ENCODE measurements at places on chromosomes 16 and 17.

GRCh38 chr16:81442916-81443687 is 1.5 kb upstream of the CMIP start:
- DNase-seq: no peak

DNA sequence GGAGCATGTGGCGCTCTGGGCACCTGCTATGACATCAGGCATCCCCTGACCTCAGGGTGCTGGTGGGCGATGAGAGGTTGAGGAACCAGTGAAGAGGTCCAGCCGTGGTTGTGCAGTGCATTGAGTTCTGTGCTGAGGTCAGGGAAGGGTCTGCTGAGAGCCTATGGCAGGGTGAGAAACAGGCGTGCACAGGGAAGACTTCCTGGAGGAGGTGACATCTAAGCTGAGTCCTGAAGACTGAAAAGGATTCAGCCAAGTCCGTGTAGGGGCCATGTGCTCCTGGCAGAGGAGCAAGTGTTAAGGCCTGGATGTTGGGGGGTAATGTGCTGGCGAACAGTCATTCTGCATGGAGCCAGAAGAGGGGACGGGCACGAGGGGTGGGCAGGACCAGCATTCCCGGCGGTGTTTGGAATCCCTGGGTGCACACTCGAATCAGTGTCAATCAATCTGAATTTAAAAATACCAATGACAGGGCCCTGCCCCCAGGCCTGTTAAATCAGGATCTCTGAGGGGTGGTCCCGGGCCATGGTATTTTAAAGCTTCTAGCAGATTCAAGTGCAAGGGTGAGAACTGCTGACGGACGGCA is 65.8 kb upstream of the CIBAR2 start:
- no peak for DNase-seq

DNA sequence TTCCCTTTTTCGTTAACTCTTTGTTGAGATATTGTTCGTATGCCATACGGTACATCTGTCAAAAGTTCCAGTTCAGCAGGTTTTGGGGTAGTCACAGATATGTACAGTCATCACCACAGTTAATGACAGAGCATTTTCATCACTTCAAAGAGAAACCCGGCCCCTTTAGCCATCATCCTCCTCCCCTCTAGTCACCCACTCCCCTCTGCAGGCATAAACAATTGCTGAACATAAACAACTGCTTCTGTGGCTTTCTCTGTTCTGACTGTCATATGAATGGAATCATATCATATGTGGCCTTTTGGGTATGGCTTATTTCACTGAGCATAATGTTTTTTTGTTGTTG is 59.3 kb downstream of the RNF213 start:
- DNase-seq: no peak

DNA sequence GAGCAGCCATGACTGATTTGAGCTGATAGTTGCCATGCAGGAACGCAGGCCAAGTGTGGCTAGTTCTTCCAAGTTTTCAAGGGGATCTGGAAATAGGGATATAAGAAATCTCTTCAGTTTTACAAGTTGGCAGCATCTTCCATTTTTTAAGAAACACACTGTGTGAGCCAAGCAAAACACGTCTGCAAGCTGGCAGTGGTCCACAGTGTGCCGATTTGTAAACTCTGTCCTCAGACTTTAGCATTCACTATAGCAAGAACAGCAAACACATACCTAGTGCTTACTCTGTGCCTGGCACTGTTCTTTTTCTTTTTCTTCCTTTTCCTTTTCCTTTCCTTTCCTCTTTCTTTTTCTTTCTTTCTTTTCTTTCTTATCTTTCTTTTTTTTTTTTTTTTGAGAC is 2.9 kb downstream of the ORAI3 start:
- DNase-seq: no peak

GRCh38 chr16:11658896-11659708 is 9.2 kb upstream of the SNN start:
- DNase-seq: no peak

GRCh38 chr17:48100591-48101011 is 677 bp downstream of the CBX1 start:
- peak; percentile 20 for DNase-seq

GRCh38 chr17:67481808-67482207 is 104.7 kb downstream of the PITPNC1 start:
- no peak for DNase-seq

DNA sequence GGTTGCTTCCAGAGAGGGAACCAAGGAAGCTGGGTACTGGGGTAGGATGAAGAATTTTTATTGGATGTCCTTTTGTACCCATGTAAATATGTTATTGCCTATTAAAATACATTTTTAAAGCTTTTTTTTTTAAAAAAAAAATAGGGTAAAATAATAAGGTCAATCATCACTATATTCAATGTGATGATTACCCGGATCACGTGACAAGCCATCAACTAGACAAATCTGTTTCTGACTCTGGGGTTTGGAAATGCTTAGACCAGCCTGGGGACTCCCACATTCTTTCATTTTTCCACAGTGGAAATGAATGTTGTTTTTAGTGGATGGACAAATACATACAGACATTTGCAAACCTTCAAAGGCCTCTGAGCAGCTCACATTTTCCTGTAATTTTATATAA is 79.9 kb upstream of the KIFC3 start:
- no peak for DNase-seq

GRCh38 chr16:14608604-14609003 is 21.5 kb downstream of the PARN start:
- DNase-seq: no peak

- no peak for DNase-seq
These were observed 1.7 kb downstream of the CLEC19A start for GRCh38 chr16:19287241-19287640.

DNA sequence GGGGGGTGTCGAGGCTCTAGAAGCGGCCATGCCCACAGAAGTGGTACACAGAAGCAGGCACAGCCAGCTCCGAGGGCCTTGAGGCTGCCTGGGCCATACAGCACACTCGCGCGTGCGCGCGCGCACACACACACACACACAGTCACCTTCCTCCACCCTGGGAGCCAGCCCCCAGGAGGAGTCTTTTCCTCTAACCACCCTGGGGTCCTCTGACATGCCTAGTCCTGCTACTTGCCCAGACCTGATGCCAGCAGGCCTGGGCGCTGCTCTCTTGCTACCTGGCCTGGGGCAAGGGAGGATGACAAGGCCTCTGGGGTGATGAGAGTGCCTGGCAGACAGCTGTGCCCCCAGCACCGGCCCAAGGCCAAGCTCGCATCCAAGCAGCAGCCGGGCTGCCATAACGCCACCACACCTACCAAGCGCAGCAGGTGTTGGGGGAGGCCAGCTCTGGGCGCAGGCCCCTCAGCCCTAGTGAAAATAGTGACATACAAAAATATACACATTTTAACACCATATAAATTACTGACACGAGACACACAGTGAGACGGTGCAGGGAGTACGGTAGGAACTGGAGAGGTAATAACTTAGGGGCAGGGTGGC is 41.1 kb downstream of the TSC2 start:
- no peak for DNase-seq

DNA sequence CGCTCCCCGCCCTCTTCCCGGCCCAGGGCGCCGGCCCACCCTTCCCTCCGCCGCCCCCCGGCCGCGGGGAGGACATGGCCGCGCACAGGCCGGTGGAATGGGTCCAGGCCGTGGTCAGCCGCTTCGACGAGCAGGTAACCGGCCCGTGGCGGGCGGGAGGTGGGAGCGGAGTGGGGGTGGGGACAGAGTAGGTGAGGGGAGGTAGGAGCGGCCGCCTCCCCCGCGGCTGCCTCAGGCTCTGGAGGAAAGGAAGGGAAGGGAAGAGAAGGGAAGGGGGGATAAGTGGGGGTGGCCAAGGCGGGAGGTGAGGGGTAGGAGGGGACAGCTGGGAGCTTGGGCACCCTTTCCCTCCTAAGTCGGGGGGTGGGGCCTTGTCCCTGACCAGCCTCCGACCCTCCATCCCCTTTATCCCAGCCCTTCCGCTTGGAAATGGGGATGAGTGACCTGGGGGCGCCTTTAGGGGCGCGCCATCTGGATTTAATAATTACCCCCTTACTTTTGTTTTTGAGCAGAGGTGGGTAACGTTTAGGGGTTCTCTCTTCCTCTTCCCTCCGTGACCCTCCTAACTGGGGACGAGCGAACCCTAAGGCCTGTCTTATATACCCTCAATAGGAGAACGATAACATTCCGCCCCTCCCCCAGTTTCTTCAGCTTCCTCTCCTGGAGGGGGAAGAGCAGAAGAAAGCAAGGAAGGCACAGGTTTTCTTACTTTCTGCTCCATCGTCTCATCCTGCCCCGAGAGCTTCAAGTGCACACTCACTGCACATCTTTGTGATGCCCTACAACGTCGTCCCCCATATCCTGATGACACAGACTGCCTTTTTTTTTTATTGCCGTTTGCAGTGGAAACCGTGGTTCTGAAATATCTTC is 694 bp downstream of the NF1 start:
- DNase-seq: peak; percentile 4

DNA sequence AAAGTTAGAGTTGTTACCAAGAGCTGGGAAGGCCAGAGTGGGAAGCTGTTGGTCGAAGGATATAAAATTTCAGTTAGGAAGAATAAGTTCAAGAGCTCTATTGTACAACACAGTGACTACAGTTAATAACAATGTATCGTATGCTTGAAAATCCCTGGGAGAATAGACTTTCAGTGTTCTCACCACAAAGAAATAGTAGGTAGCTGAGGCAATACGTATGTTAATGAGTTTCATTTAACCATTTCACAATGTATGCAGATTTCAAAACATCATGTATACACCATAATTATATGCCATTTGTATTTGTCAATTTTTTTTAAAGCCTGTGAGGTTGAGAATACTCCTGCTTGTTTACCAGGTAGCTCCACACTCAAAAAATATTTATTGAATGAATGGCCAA is 41.5 kb upstream of the MYOCD start:
- DNase-seq: no peak

DNA sequence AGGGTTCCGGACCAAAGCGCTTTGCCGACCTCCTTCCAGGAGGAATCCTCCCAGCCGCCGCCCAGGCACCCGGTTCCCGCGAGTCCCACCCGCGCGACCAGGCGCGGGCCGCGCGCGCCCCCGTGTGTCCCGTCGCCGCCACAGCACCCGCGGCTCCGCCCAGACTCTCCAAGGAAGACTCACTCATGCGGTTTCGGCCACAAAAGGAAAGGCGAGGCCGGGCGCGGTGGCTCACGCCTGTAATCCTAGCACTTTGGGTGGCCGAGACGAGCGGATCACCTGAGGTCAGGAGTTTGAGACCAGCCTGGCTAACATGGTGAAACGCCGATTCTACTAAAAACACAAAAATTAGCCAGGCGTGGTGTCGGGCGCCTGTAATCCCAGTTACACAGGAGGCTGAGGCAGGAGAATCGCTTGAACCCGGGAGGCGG is 3.5 kb upstream of the PKMYT1 start:
- peak; percentile 74 for DNase-seq

DNA sequence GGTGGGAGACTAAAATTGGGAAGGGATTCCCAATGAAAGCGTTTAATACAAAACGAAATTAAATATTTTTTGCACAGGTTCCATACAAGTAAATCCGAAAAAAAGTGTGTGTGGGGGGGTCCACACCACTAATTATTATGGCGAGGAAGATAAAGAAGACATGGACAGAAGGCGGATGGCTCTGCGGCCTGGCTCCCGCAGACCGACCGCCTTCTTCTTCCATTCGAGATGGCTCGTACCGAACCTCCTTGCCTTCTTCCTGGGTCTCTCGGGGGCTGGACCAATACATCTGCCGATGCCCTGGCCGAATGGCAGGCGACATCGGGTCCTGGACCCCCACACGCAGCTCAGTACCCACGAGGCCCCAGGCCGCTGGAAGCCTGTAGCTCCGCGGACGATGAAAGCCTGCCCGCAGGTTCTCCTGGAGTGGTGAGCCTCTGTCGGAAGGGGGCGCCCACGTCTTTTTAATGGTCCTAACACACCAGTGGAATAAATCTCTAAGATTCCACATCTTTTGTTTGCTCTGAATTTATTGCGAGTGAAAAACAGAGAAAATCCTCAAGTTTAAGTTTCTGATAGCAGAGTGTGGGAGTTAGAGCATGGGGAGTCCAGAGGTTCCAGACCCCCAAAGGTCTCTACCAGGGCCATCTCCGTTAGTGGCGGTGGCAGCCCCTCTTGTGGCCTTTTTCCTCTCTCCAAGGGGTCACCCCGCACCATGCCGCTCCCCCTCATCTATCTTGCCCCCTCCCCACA is 1.4 kb downstream of the PRAC2 start:
- peak; percentile 69 for DNase-seq

DNA sequence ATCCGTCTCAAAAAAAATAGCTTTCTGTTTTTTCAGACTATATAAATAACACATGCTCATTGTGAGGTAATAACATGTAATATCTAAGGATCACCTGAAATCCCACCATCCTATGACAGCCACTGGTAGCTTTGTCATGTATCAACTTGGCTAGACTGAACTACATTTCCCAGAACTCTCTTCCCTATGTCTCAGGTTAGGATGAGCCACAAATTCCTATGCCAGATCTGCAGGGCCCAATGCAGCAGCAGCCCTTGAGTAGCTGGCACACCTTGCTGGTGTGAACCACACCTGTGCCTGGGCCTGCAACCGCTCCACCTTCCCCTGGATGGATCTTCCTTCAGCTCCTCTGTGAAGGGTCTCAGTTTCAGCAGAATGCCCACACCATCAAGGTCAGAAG is 28.1 kb downstream of the OGFOD1 start:
- no peak for DNase-seq

- DNase-seq: no peak
These were observed 66.6 kb upstream of the TOX3 start for GRCh38 chr16:52613508-52613907.

- no peak for DNase-seq
These were observed 81.1 kb downstream of the TBC1D16 start for GRCh38 chr17:79954281-79955166.

DNA sequence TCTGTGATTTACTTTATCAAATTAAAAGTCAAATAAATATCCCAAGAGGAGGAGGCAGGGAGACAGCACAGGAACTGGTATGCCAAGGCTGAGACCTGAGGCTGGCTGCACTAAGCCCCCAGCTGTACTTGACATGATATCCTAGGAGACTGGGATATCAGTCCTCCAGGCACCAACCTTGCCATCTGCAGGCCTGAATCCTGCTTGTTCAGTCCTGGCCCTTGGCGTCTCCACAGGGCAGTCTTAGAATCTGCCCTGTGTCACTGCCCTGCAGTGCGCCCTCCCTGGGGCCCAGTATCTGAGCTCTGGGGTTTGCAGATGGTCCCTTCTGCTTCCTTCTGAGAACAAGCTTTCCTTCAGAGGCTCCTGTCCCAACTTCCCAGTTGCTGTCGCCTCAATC is 75.9 kb downstream of the HS3ST3A1 start:
- DNase-seq: no peak

DNA sequence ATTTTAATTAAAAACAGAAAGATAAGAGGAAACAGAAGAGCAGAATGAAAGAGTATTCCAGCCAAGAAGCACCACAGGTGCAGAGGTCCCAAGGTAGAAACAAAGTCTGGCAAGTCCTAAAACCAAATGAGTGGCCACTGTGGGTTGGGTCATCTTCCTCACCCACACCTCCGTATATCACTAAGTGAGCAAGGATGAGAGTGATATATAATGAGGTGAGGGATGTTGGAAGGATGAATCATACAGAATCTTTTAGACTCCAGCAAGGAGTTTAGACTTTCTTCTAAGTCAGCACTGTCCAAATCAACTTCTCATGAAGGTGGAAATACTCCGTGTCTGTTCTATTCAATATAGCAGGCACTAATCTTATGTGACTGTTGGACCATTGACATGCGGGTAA is 70.8 kb downstream of the SHISA9 start:
- DNase-seq: no peak

Measured in DMS153 (cell line).